ENCODE measurements at places on chromosomes 1 and 21. TPM values are rescaled to one million over a fixed set of nuclear protein-coding genes. Genes with fewer than 3 reads are reported as not detected.
A peak's percentile ranks its signal among the peaks of the same experiment; 100 is the strongest.

GRCh38 chr1:25523542-25523941 is 19.9 kb upstream of the LDLRAP1 start:
- peak; percentile 78 for DNase-seq

Gene KRTAP13-1
- total RNA-seq = not detected

Gene PLEKHG5
- total RNA-seq = 26.4 TPM

Gene ZNF683
- not detected for total RNA-seq

- DNase-seq = no peak
These were observed 178.1 kb downstream of the AK5 start for GRCh38 chr1:77459881-77460280.

DNA sequence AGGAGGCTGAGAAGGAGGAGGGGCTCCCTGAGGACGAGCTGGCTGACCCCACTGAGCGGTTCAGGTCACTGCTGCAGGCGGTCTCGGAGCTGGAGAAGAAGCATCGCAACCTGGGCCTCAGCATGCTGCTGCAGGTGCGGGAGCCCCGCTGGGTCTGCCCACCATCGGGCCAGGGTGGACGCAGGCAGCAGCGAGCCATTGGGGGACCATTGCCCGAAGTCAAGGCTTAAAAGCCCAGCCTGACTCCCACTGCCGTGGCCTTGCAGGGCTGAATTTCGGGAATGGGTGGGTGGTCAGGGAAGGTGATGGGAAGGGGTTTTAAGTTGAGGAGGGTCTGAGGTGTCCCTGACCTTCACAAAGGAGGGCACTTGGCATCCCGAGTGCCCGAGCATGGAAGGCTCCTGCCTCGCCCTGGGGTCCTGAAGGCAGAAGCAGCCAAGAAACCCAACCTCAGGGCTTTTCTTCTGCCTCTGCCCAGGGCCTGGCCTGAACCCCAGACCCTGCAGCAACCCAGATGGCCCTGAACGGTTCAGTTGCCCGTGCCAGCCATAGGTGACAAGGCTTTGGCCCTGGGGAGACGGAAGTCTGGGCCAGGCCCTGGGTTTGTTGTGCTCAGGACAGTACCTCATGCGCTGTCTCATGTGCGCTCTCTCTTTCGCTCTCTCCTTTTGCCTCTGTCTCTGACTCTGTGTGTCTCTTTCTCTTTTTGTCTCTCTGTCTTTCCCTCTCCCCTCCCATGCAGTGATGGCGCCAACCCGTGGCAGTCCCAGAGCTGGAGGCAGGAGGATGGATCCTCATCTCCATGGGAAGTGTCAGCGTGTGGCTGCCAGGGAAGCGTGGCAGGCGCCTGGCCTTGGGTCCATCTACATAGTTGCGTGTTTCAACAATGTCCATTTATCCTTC is 6.2 kb downstream of the RNF187 start:
- no peak for DNase-seq

DNA sequence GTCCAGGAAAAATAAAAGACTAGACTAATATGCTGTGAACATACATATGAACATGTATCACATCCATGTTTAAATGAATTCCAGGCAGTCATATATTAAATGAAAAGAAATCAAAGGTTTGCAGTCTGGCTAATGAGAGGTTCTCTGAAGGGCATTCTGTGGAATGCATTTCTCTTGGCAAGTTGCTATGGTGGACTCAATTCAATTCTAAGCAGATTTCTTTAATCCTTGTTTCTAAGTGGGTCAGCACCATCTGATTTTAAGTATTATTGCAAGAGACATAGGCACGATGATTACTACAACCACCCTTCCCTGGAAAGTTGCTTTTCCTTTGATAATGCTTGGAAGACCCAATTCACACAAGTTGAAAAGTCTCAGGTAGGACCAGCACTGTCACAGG is 23.9 kb upstream of the ABCA4 start:
- no peak for DNase-seq

DNA sequence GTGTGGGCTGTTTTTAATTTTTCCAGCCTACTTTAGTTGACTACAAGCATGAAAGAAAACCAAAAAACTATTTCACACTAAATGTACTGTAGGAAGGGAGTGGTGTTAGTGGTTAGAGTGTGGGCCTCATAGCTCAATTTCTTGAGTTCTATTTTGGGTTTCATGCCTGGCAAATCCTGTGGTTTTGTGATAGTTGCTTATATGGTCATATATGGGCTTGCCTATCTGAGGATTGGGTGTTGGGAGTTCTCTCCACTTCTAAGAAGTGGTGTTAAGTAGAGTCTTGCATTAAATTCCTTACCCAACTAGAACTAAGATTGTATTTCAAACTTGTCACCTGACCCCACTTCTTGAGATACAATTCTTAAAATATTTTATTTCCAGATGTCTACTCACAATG is 37.8 kb upstream of the COL11A1 start:
- DNase-seq = no peak

Gene TUFT1
- 10.4 TPM for total RNA-seq

Gene SLC1A7
- not detected for total RNA-seq

Gene ABL2
- total RNA-seq = 22.7 TPM

- DNase-seq = no peak
These were observed 28.5 kb upstream of the PTPRC start for GRCh38 chr1:198610362-198610761.

Gene SERINC2
- 20.5 TPM for total RNA-seq

Gene GNL2
- 66.1 TPM for total RNA-seq

Data from GM23338 (cell line).